Liver (tissue), 10 donors: ENCODE measurements at places on chromosomes 3 and 15. TPM values are rescaled to one million over a fixed set of nuclear protein-coding genes. Genes with fewer than 3 reads are reported as not detected.

DNA sequence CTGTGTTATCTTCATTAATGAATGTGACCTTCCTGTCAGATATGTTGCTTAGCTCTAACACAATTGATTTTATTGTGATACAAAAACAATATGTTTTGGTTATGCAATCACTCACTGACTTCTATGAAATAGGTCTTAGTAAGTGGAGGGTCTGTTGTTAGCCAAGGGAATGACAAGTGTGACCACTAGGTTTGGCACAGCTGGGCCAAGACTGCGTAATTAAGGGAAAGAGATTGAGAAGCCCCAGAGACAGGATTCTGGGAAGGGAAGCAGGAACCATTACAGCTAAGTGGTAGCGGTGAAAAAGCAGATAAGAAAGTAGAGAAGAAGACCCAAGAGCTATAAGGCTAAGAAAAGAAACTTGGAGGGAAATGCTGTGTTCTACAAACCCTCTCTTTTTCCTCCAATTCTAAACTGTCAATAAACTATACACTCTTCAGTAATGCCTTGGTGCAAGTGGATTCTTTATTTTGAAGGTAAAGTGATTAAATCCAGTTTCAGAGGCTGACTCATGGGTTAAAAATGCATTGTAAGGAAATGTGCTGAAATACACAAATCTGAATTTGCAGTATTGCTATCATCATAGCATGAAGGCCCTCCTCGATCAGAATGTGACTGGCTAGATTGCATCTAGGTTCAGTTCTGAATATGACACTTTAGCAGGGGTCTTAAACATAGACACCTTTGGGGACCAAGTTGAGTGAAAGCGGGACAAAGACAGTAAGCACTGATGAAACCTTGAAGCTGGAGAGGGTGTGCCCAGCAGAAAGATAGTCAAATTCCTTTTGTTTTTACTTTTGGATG is 26.1 kb downstream of the KCNMB2 start:
- no peak overlapping the region for H3K4me3 ChIP-seq
- no peaks in the 10 kb centered on the region for H3K36me3 ChIP-seq
- H3K4me1 ChIP-seq = no peaks in the 10 kb centered on the region
- no peaks in the 10 kb centered on the region for H3K27me3 ChIP-seq
- H3K27ac ChIP-seq = no peak overlapping the region

- no peak overlapping the region for H3K4me3 ChIP-seq
- no peak for DNase-seq
- no peaks in the 10 kb centered on the region for H3K36me3 ChIP-seq
- H3K27me3 ChIP-seq = no peaks in the 10 kb centered on the region
- H3K4me1 ChIP-seq = no peaks in the 10 kb centered on the region
Measured at GRCh38 chr15:25728816-25729215, 134.3 kb downstream of the ATP10A start.

DNA sequence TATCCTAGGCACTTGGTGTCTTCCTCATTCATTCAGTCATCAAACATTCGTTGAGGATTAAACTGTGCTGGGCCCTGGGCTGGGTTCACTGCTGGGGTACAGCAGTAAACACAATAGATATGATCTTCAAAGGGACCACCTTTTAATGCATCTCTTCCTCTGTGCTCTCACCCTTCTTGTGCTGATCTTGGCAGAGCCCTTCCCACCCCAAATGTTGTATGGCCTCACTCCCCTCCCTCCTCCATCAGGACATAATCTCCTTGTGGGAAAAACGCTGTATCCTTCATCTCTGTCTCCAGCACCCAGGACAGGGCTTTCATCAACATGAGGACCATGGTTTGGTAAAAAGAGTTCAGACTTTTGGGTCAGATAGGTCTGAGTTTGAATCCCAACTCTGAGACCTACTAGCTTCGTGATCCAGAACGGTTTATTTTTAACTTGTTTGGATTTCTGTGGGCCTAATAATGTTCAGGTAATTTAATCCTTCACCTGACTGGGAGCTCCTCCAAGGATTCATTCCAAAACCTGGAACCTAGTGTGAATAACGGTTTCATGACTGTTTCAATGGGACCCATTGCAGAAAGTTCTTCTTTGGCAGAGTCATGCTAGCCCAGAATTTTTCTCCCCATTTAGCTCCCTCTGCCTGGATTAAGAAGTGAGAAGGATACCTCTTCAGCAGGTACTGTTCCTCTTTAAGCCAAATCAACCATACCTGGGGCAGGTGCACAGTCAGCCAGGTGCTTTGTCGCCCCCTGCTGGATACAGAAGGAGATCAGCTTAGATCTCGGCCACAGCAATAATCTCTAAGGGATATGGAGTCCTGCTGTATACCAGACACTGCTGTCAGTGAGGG is 5.2 kb upstream of the WNT7A start:
- H3K4me1 ChIP-seq = peaks cover 3% of the 10 kb centered on the region
- DNase-seq = peak; percentile 59
- no peak overlapping the region for H3K27ac ChIP-seq
- H3K27me3 ChIP-seq = peaks cover 4% of the 10 kb centered on the region
- H3K4me3 ChIP-seq = no peak overlapping the region

- H3K36me3 ChIP-seq = no peaks in the 10 kb centered on the region
- peaks cover 22% of the 10 kb centered on the region for H3K4me1 ChIP-seq
- H3K27me3 ChIP-seq = no peaks in the 10 kb centered on the region
- no peak for DNase-seq
- H3K27ac ChIP-seq = no peak overlapping the region
- H3K4me3 ChIP-seq = no peak overlapping the region
Measured at GRCh38 chr15:85351965-85352364, 28.4 kb upstream of the AKAP13 start.

The TRPM1 gene
- not detected for total RNA-seq

GRCh38 chr3:100207886-100208285 is 52.9 kb upstream of the TBC1D23 start:
- no peak overlapping the region for H3K4me3 ChIP-seq
- H3K4me1 ChIP-seq = no peaks in the 10 kb centered on the region
- DNase-seq = no peak
- no peak overlapping the region for H3K27ac ChIP-seq
- no peaks in the 10 kb centered on the region for H3K36me3 ChIP-seq

- H3K4me1 ChIP-seq = no peaks in the 10 kb centered on the region
- peaks cover 3% of the 10 kb centered on the region for H3K36me3 ChIP-seq
Measured at GRCh38 chr3:197713477-197713822, 23.3 kb downstream of the RUBCN start.

GRCh38 chr15:36832774-36833463 is 253.5 kb downstream of the CDIN1 start:
- H3K36me3 ChIP-seq = no peaks in the 10 kb centered on the region
- H3K27ac ChIP-seq = no peak overlapping the region
- no peaks in the 10 kb centered on the region for H3K4me1 ChIP-seq
- H3K4me3 ChIP-seq = no peak overlapping the region

GRCh38 chr15:77568973-77569728 is 63.6 kb downstream of the LINGO1 start:
- peak overlapping the region; percentile 59 for H3K27ac ChIP-seq
- peak; percentile 47 for DNase-seq
- H3K27me3 ChIP-seq = no peaks in the 10 kb centered on the region

GRCh38 chr3:102063572-102063971 is 214.3 kb downstream of the NFKBIZ start:
- no peak overlapping the region for H3K27ac ChIP-seq
- no peaks in the 10 kb centered on the region for H3K4me1 ChIP-seq
- no peaks in the 10 kb centered on the region for H3K36me3 ChIP-seq
- no peak overlapping the region for H3K4me3 ChIP-seq
- no peak for DNase-seq
- H3K27me3 ChIP-seq = no peaks in the 10 kb centered on the region

- no peaks in the 10 kb centered on the region for H3K27me3 ChIP-seq
- no peak overlapping the region for H3K27ac ChIP-seq
- no peak overlapping the region for H3K4me3 ChIP-seq
- DNase-seq = no peak
Measured at GRCh38 chr3:153090973-153091372, 71.1 kb upstream of the RAP2B start.

The SCAMP5 gene
- 5.8 TPM for total RNA-seq

GRCh38 chr15:29130951-29131839 is 138.4 kb downstream of the NSMCE3 start:
- H3K4me3 ChIP-seq = no peak overlapping the region
- DNase-seq = no peak
- no peaks in the 10 kb centered on the region for H3K27me3 ChIP-seq
- no peak overlapping the region for H3K27ac ChIP-seq
- no peaks in the 10 kb centered on the region for H3K4me1 ChIP-seq

GRCh38 chr3:46705022-46705530 is 3.9 kb downstream of the TMIE start:
- no peak overlapping the region for H3K27ac ChIP-seq
- DNase-seq = peak; percentile 76
- H3K27me3 ChIP-seq = no peaks in the 10 kb centered on the region
- no peak overlapping the region for H3K4me3 ChIP-seq

GRCh38 chr3:181933052-181933618 is 221.4 kb downstream of the SOX2 start:
- no peak overlapping the region for H3K27ac ChIP-seq
- no peak overlapping the region for H3K4me3 ChIP-seq
- no peaks in the 10 kb centered on the region for H3K27me3 ChIP-seq
- DNase-seq = no peak

DNA sequence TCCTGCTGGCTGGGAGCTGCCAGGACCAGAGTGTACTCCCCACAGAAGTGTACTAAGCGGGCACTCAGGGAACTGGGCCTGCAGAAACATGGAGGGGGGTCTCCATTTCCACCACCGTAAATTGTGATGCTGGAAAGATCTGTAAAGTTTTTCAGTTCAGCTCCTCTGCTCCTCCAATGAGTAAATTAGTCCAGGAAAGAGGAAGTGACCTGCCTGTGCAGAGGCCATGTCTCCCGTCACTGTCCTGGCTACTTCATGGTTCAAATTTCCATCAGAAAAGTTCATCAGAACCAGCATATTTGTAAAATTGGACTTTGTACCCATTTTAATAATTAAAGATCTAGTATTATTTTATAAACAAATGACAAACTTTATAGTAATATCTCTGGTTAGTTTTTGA is 226.7 kb upstream of the THBS1 start:
- peaks cover 6% of the 10 kb centered on the region for H3K4me1 ChIP-seq
- DNase-seq = no peak
- H3K36me3 ChIP-seq = no peaks in the 10 kb centered on the region
- H3K27me3 ChIP-seq = no peaks in the 10 kb centered on the region
- no peak overlapping the region for H3K27ac ChIP-seq
- no peak overlapping the region for H3K4me3 ChIP-seq

DNA sequence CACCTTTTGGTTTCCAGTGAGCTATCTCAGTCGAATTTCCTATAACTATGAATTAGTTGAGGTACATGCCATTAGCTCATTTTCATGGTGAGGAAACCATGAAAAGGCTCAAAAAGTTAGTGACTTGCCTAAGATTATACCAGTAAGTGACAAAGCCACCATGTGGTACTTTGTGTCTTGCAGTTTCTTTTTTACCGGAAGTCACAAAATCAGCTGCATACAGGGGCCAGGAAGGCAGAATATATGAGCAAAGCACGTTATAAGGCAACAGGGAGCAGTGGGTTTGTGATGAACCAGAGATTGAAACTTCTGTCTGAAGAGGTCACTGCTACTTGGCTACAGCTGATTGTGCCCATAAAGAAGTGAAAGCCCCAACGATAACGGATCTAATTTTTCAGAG is 50.3 kb downstream of the CMTM8 start:
- no peak overlapping the region for H3K4me3 ChIP-seq
- H3K36me3 ChIP-seq = no peaks in the 10 kb centered on the region
- no peaks in the 10 kb centered on the region for H3K27me3 ChIP-seq
- no peak for DNase-seq
- peaks cover 18% of the 10 kb centered on the region for H3K4me1 ChIP-seq

DNA sequence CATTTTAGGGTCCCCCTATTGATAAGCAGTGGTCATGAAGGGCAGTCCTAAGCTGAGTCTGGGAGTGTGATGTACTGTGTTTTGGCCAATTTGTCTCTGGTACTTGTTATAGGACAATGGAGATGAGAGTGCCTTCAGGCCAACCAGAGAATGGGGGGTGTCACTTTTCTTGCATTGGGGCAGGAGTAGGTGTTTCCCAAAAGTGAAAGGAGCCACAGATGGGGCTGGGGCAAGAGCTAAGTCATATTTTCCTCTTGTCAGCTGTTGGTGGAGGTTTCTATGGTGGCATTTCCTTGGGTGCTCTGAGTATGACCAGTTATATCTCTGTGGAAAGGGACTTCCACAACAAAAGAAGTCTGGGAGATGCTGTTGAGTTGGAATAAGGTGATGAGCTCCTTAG is 24.7 kb upstream of the BSN start:
- peaks cover 5% of the 10 kb centered on the region for H3K4me1 ChIP-seq
- no peak overlapping the region for H3K4me3 ChIP-seq
- H3K36me3 ChIP-seq = peaks cover 24% of the 10 kb centered on the region
- no peak overlapping the region for H3K27ac ChIP-seq

- H3K27me3 ChIP-seq = no peaks in the 10 kb centered on the region
- peaks cover 9% of the 10 kb centered on the region for H3K4me1 ChIP-seq
- no peak for DNase-seq
- no peaks in the 10 kb centered on the region for H3K36me3 ChIP-seq
- no peak overlapping the region for H3K4me3 ChIP-seq
- peak overlapping the region; percentile 93 for H3K27ac ChIP-seq
Measured at GRCh38 chr3:15102256-15102655, 3.3 kb upstream of the RBSN start.

DNA sequence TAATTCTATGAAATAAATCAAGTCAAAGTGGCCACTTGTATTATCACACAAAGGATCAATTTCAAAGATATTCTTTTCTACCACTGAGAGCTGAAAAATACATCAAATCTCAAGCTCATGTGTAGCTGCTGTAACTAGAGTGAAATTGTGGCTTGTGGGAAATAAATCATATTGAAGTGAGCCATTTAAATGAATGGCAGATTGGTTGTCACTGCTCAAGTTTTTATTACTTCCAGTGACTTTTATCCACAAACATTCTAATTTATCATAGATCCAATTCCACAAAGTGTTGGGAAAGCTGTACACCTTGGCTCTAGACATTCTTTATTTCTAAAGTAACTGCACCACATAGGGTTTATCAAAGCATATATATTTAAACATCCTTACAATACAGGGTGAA is 285.4 kb downstream of the CNTN3 start:
- no peaks in the 10 kb centered on the region for H3K4me1 ChIP-seq
- no peak overlapping the region for H3K4me3 ChIP-seq
- no peaks in the 10 kb centered on the region for H3K27me3 ChIP-seq
- no peak overlapping the region for H3K27ac ChIP-seq
- DNase-seq = no peak

The GOLGA8J gene
- total RNA-seq = not detected

The SLC26A6 gene
- 7.5 TPM for total RNA-seq

- no peaks in the 10 kb centered on the region for H3K36me3 ChIP-seq
- no peak overlapping the region for H3K27ac ChIP-seq
- H3K4me3 ChIP-seq = no peak overlapping the region
- no peaks in the 10 kb centered on the region for H3K27me3 ChIP-seq
Measured at GRCh38 chr15:39846108-39846507, 63.5 kb upstream of the FSIP1 start.

DNA sequence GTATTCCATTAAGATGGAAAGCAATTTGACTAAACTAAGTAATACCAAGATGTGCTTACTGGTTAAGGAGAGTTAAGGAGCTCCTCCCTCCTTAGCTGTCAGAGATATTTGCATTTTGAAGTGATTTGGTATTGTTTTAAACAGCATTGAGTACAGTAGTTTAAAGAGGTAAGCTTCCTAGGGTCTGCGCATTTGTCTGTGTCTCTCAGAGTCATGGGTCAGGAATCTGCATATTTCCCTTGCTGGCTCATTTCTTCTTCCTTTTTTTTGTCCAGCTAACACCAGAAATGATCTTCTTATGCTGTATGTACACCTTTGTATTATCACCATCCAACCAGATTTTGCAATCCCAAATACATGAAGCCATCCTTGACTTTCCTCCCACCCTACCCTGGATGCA is 163.0 kb upstream of the BFSP2 start:
- no peak overlapping the region for H3K27ac ChIP-seq
- H3K36me3 ChIP-seq = no peaks in the 10 kb centered on the region
- no peaks in the 10 kb centered on the region for H3K4me1 ChIP-seq
- no peak for DNase-seq
- peaks cover 5% of the 10 kb centered on the region for H3K27me3 ChIP-seq
